NCI-H187 treated with DMSO at 0.1 percent for 48 hours (cell line): ENCODE measurements at places on chromosomes 6 and 20.

- DNase-seq, result no peak
These were observed 49.4 kb downstream of the ANKRD60 start for GRCh38 chr20:58179083-58179431.

- DNase-seq, result no peak
These were observed 253.6 kb downstream of the CDH26 start for GRCh38 chr20:60211618-60212463.

DNA sequence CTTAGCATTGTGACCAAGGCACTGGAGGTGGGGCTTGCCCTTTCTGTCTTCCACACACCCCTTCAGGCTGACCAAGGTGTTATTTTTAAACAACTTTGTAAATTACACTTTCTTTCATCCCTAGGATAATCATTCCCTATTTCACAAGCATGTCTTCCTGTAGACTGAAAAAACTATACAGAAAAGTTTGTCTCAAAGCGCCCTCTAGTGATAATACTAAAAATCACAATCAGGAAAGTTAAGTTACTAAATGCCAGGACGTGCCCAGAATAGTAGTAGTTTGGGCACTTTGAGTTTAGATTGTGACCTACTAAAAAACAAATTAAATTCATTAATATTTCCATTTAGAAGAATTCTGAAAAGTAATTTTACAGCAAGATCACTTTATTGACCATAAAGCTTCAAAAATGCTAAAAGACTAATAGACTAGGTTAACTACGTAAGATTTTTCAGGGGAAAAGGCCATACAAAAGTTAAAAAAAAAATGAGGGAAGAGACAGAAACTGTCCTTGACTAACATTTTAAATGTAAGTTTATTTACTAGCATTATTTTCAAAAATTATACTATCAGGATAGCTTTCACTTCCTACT lies 123.3 kb upstream of the DUSP22 start:
- no peak for DNase-seq

DNA sequence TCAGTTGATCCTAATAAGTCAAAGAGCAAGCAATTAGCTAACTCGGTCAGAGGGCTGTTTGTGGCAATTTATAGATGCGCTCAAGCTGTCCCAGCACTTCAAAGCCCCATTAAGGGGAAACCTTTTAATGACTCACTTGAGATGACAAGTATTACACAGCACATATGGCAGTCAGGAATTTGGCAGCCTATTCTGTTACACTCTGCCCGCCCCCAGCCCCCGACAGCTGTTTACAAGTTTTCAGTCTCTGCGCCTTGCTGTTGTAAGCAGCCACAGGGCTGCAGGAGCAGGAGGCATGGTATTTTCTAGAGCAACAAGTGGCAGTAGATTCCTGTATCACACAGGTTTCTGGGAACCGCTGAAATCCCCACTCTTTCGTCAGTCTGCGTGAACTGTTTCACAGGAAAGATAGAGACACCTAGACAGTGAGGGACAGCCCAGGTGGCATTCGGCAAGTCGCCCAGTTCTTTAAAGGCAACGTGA lies 263.0 kb downstream of the FOXC1 start:
- DNase-seq, result no peak

DNA sequence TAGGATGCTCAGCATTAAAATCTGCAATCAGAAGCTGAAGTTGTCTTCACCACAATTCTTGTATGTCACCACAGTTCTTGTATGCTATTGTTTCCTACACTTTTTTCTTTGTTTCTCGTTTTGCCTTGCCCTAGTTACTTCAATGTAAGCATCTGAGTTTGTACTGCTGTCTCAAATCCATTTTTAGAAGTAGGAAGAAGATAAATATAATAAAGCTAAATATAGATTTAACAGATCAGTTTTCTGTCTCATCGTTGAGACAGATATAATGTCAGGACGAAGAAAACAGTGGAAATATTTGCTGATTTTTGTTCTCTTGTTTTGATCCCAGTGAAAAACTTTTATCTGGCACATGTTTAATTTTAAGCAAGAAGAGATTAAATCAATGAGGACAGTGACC lies 318.0 kb downstream of the QKI start:
- DNase-seq, result no peak

DNA sequence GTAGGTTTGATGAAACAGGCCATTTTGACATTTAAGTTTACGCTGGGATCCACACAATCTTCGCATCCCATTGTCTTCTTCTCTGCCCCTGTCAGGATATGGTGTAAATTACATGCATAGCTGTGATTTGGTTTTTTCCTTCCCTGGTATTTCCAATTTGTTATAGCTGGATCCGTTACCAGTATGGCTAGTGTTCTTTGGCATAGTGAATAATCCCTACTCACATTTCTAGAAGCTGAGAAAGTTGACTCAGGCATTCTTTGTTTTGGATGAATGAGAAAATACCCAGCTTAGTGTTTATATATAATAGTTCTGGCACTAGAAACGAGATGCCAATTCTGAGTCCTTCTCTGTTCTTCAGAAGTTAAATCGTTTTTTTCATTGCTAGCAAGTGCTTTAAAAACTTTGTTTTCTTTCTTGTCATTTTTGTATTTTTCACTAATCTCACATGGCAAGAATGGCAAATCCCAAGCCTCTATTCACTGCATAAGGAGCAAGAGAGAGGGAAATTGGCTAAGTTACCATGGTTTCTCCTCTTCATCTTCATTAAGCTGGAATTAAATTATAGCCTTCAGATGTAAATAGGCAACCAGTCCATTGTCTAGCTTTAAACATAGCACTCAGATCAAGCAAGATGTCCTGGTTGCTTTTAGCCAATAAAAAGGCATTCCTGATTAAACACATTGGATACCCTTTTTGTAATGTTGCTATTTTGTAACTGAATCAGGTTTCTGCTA lies 91.9 kb upstream of the LAMP5 start:
- DNase-seq, result no peak

- DNase-seq, result no peak
These were observed 203.9 kb upstream of the MARCKS start for GRCh38 chr6:113653275-113653674.

- no peak for DNase-seq
These were observed 18.6 kb downstream of the ADGRG6 start for GRCh38 chr6:142320366-142320765.

DNA sequence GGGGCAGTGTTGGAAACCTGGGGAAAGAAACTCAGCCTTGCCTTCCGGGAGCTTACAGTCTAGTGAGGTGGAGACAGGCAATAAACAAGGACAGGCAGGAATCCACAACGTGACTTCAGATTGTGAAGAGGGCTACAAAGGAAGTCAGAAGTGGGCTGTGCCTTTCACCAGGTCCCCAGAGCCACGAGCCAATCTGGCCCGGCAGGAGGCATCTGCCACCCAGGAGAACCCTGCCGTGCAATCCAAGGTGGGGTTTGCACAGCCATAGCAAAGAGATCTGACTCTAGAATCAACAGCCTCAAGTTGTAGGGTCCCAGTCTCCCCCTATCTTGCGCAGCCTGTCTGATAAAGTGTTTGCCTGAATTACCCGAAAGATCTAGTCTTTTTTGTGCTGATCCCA lies 5.5 kb downstream of the SLC32A1 start:
- no peak for DNase-seq

DNA sequence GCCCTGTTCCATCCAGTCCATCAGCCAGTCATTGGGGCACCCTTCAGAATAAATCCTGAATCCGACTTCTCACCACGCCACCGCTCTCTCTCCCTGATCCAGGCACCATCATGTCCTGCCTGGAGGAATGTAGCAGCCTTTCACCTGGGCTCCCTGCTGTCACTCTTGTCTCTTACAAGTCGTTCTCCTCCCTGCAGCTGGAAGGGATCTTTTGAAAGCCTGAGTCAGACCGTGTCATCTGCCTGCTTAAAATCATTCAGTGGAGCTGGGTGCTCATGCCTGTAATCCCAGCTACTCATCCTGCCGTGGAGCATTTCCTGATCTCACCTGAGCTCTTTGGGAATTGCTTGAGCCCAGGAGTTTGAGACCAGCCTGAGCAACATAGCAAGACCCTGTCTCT lies 19.2 kb upstream of the KCNG1 start:
- no peak for DNase-seq

- no peak for DNase-seq
These were observed 12.9 kb upstream of the EMILIN3 start for GRCh38 chr20:41379551-41379950.

DNA sequence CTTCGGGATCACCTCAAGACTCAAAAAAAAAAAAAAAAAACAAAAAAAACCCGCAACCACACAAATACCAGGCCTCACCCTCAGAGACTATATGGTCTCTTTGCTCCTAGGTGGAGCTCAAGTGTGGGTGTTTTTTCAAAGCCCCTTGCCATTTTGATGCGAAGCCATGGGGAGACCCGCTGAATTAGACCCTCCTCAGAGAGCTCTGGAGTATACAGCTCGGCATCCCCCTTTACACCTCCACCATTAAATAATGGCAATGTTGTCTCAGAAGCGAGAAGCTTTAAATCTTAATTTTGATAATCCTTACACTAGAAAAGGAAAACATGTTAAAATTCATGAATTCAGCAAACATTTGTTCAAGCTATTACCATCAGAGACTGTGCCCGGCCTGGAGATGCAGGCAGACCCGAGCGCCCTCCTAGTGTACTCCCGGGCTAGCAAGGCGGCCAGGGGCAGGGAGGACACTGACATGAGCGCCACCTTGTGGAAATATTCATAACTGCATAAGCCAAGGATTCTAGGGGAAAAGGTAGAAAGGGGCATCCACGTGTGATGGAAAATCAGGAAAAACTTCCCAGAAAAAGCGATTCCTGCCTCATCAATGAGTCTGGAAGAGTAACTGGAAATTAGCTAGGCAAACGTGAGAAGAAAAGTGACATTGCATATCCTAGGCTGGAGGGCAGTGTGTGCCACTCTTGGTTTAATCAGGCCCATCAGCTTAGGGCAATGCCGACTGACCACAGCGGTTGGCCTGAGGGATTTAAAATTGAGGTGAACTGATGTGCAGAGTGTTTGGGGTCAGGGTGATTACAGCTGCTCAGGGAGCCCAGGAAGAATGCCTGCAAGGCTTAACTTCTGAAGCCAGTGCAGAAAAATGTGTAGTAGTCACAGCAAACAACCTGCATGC lies 72.5 kb downstream of the B3GAT2 start:
- DNase-seq, result no peak

DNA sequence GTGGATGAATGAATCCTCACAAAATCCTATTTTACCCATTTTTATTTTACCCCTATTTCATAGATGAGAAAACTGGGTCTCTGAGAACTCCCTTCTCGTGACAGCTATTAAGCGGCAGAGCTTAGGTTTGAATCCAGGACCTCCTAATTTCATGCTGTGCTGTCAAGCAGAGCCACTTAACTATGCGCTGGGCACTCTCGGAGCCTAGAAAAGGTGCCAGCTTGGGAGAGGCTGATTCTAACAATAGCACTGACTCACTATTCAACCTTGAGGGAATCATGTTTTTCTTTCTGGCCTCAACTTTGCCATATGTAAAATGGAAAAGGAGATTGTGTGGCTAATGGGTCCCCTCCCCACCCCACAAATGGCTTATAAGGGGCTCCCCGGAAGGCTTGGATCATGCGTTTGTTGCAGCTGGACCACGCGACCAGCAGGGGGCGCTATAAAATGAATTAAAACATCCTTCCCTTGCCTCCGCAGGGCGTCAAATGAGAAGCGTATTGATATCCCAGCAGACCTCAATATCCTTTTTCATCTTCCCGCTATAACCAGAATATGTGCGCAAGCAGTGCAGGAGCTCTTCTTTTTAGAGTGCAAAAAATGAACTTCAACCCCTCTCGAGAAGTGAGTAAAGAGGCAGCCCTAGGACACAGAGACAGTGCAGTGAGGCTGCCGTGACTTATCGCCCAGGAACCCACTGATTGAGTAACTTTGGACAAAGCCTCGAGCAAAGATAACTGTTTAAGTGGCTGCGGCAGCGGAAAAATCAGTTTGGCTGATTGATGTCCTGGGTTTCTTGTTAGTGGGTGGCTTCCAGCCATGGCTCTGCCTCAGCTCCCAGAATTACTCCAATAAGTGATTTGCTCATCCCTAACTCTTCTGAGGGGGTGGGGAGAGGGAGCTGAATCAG lies 12.8 kb upstream of the PDYN start:
- no peak for DNase-seq

GRCh38 chr6:37110500-37111461 lies 59.2 kb upstream of the PIM1 start:
- DNase-seq, result no peak
